Right ventricle myocardium superior (tissue), 1 donor: ENCODE measurements at places on chromosomes 12 and 14. TPM values are rescaled to one million over a fixed set of nuclear protein-coding genes. Genes with fewer than 3 reads are reported as not detected.
A peak's percentile ranks its signal among the peaks of the same experiment; 100 is the strongest.

- DNase-seq: peak; percentile 60
Observed at GRCh38 chr14:75647640-75648039, 13.0 kb downstream of the ERG28 start.

- DNase-seq: no peak
Observed at GRCh38 chr14:63212209-63212608, 8.0 kb downstream of the RHOJ start.

DNA sequence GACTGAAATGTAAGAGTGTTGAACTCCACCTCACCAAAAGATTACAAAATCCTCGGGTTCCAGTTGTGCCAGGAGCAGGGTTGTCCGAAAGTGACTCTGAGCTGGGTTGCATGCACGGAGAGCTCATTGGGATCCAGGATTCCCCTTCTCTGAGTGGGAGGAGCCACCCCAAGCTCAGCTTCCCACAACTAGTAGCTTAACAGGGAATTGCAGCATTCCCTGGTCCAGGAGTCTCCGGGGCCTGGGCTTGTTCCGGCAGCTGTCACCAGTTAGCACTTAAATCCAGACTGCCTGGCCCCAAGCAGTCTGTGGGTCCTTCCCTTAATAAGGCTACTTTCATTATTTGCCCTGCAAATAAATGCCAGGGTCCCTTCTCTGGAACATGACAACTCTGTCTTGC, 50.1 kb downstream of the CD9 start:
- no peak for DNase-seq

GRCh38 chr12:129466499-129466898, 437.3 kb downstream of the TMEM132D start:
- DNase-seq: no peak

DNA sequence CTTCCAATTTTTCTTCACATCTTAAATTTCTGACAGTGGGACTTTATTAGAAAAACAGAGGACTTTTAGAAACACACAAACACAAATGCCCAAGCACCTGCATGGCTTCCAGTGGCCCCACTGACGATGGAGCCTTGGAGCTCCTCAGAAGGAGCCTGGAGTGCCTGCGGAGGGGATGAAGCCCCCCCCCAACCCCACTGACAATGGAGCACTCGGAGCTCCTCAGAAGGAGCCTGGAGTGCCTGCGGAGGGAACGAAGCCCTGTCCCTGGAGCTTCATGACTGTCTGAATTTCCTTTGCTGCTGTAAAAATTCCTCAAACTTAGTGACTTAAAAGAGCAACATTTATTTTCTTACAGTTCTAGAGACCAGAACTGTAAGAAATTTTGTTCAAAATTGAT, 80.1 kb upstream of the VRK1 start:
- no peak for DNase-seq

- DNase-seq: no peak
Observed at GRCh38 chr14:61360796-61361525, 39.6 kb downstream of the PRKCH start.

- DNase-seq: no peak
Observed at GRCh38 chr14:24071144-24071697, at the start of gene CPNE6. CPNE6 (plus strand) TSS chr14:24071562; CDS start chr14:24072937, 1,375 bp downstream.

- no peak for DNase-seq
Observed at GRCh38 chr12:122421187-122421820, 1.2 kb downstream of the CLIP1 start.

DNA sequence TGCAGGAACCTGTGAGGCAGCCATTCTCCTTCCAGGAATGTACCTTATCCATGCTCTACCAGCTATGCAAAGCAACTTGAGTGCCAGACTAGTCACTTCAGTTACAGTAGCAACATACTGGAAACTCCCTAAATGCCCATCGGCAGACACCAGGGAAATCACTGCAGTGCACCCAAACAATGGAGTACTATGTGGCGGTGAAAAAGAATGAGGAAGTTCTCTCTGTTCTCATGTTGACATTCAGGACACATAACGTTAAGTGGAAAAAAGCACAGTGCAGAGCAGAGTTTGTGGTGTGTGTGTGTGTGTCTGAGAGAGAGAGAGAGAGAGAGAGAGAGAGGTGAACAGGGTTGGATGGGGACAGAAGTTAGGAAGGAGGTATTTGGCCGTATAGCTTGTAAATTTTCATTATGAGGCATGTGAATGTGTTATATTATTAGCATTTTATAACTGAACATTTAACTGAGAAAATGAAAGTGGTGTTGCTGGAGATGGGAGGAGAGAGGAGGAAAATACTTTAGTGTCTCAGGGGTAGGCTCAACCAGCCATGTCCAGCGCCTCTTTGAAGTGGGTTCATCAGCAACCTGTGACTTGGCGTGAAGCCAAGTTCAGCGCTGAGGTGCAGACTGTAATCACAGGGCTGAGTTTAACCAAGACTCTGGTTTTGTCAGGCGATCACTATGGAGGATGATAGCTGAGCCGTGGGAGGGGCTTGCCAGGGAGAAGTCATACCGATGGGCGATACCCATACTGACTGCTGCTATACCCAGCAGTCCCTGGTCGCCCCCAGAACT, 17.3 kb downstream of the TNFAIP2 start:
- no peak for DNase-seq

DNA sequence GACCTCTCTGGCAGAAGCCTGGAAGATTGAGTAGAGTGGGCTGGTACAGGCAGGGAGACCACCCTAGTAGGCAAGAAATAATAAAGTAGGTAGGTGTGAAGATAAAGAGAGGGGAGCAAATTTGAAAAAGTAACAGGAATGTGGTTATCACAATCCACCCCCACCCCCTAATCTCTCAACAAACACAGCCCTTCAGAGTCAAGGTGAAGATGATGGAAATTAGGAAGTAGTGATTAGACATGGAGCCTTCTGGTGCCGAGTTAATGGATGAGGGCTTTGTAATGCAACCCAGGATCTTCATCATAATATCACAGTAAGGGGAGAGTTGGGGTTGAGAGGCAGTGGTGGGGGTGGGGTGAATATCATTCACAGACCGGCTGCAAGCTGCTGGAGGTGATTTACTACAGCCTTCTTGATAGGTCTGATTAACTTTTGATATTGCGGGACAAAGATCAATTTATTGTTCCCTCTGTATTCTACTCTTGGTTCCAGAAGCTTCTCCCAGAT, 29.2 kb upstream of the CRY1 start:
- no peak for DNase-seq

CDKL1 gene
- 1.4 TPM for total RNA-seq

ALKBH1 gene
- total RNA-seq: 12.1 TPM

C1QL4 gene
- not detected for total RNA-seq
